Osteocyte (in vitro differentiated cells): ENCODE measurements at places on chromosomes 13 and 19. TPM values are rescaled to one million over a fixed set of nuclear protein-coding genes. Genes with fewer than 3 reads are reported as not detected.

- DNase-seq = no peak
Measured at GRCh38 chr19:12137221-12137940, 2.8 kb downstream of the ZNF20 start.

- no peak for DNase-seq
Measured at GRCh38 chr13:106351251-106351650, 184.2 kb downstream of the EFNB2 start.

The TYROBP gene
- total RNA-seq = not detected in 2 replicates

DNA sequence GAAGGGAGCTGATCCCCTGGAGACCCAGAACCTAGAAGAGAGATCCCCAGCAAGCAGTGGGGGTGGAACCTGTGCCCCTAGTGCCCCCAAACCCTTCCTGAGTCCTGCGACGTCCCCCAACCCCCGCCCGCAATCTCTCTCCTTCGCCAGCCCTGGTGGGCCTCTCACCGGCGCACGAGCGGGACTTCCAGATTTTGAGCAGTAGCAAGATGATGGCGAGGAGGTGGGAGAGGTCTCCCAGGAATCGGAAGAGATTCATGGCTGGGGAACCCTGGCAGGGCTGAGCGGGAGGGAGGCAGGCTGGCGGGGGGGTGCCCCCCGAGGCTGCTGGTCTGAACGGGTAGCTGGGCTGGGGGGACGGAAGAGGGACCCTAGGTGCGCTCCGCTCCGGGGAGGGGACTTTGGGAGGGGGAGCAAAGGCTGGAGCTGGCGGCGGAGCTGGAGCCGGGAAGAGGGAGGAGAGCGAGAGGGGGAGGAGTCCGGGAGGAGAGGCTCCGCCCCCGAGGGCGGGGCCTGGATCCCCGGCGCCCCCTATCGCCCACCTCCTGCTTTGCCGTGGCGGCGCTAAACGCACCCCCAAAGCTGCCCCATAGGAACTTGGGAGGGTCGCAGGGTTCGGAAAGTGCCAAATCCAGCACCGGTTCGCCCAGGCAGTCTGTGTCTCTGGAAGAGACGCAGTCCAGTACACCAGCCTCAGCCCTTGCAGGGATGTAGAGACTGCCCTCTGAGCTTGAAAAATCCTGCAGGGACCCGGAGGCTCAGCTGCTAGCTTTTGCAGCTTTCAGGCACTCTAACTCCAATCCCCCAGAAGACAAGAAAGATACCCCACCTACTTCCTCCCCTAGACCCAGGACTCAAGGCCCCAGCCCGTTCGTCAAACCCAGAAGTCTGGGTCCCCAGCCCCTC lies at the start of gene KDELR1:
TSS of gene KDELR1 (minus strand) at position 452 of the 906 bp plus-strand sequence. CDS start at position 259, 193 bp downstream.
- DNase-seq = peak; percentile 94

The RAP2A gene
- total RNA-seq = 26.3 and 27.9 TPM in 2 replicates
